ENCODE measurements at places on chromosomes 6 and 20.
A peak's percentile ranks its signal among the peaks of the same experiment; 100 is the strongest.

DNA sequence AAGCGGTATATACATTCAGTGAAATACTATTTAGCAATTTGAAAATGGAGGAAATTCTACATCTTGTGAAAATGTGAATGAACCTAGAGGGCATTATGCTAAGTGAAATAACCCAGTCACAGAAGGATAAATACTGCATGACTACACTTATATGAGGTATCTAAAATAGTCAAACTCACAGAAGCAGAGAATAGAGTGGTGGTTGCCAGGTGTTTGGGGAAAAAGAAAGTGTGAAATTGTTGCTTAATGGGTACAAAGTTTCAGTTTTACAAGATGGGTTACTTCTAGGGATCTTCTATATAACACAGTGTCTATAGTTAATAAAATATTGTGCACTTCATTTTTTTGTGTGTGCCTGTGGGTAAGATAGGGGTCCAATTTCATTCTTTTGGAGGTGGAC is 1152.0 kb downstream of the EPHA7 start:
- no peak for DNase-seq

DNA sequence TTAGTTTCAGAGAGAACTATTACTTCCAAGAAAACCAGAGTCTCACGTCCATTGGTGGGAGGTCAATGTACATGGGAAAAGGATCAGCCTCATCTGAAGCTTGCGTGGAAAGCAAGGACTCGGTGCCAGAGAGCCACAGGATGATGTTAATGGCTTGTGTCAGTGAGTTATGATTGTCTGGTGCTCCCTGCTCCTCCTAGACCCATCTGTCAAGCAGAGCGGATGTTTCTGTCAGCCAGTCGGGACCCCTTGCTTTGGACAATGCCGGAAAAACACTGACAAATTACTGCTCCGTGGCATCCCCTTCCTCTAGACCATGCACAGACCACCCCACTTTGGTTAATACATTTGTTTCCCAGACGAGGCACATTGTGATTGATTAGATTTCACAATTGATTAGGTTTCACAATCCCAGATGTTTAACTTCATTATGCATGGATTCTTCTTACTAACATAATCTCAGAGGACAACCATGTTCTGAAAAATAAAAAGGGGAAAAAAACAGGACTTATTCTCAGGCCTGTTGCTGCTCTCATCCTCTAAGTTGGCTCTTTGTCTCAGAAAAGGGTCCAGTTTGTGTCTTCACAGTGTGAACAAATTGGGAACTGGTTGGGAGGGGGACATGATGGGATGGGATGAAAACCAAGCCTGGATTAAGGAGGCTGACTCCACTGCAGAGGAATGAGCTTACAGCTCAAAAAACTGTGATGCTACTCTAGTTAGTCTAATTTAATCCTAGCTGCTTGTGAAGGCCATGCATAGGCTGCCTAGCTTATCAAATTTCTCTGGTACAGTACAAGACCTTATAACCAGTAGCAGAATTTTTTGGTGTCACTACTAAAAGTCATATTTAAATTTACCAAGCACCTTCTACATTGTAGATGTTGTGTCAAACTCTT is 51.9 kb downstream of the UNC5CL start:
- no peak for DNase-seq

DNA sequence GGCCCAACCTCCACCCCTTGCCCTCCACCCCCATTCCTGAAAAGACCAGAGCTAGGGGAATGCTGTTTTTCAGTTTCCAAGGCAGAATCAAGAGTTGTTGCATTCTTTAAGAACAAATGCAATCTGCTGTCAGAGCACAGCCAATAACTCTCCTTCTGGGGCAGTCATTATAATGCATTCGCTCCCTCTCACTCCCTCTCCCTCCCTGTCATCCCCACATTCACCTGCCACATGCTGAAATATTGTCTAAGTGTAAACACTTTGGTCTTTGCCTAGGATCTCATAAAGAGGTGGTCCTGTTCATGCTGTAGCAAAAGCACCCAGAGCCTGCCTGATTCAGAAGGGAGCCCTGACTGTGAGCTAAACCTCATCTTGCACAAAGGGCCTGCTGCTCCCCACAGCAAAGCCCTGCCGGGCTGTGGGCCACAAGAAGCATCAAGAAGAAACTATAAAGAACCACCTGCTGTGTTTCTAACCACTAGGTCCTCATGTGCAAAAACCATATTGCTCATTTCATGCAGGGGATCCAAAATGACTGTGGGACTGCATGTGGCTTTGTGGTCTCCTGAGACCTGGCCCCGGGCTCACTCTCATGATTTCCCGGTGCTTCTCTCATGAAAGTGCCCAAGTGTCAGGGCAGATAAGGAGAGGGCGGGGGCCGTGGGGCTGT is 85.6 kb downstream of the GPR6 start:
- no peak for DNase-seq

DNA sequence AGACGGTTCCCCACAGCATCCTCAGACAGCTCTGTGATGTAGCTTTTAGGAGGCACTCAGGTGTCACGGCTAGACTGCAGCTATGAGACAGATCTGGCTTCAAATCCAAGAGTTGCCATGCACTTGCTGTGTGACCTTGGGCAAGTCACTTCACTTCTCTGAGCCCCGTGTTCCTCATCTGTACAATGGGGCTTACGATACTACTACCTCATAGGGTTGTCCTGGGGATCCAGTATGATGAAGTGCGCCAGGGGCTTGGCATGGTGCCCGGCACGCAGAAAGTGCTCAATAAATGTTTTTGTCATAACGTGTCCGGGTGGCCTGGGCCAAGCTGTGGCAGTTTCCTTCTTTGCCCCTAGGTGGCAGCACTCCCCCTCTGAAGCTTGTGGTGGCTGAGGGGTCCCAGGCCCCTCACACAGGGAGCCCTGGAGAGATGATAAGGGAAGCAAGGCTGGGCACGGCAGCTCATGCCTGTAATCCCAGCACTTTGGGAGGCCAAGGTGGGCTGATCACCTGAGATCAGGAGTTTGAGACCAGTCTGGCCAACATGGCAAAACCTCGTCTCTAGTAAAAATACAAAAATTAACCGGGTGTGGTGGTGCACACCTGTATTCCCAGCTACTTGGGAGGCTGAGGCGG is 19.1 kb upstream of the CHMP4B start:
- DNase-seq = peak; percentile 53

GRCh38 chr6:150183105-150183504 is 40.3 kb downstream of the PPP1R14C start:
- no peak for DNase-seq

GRCh38 chr6:143328876-143329275 is 121.6 kb downstream of the ADAT2 start:
- DNase-seq = no peak

GRCh38 chr20:14717134-14717999 is 380.0 kb upstream of the FLRT3 start:
- DNase-seq = no peak

GRCh38 chr20:62334881-62335280 is 32.1 kb downstream of the ADRM1 start:
- DNase-seq = no peak

DNA sequence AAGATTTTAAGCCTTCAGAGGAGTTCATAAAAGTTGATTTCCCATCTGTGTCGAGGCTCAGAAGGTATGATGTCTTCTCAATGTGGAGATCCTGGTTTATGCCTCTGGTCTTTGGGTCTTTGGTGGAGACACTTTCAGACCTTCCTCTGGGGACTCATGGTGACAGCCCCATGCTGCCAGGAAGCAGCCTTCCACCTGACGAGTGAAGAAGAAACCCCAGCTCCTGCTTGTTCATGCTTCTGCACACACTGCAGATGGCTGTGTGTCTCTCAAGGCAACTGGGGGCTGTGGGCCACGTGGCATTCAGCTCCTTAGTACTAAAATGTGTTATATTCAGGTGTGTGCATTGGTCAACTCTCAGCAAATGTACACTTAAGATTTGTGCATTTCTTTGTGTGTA is 4.9 kb upstream of the SCP2D1 start:
- no peak for DNase-seq

- DNase-seq = no peak
These were observed 228.6 kb downstream of the KCNQ5 start for GRCh38 chr6:72850469-72850868.

GRCh38 chr6:109298605-109299264 is 83.5 kb downstream of the CD164 start:
- no peak for DNase-seq

DNA sequence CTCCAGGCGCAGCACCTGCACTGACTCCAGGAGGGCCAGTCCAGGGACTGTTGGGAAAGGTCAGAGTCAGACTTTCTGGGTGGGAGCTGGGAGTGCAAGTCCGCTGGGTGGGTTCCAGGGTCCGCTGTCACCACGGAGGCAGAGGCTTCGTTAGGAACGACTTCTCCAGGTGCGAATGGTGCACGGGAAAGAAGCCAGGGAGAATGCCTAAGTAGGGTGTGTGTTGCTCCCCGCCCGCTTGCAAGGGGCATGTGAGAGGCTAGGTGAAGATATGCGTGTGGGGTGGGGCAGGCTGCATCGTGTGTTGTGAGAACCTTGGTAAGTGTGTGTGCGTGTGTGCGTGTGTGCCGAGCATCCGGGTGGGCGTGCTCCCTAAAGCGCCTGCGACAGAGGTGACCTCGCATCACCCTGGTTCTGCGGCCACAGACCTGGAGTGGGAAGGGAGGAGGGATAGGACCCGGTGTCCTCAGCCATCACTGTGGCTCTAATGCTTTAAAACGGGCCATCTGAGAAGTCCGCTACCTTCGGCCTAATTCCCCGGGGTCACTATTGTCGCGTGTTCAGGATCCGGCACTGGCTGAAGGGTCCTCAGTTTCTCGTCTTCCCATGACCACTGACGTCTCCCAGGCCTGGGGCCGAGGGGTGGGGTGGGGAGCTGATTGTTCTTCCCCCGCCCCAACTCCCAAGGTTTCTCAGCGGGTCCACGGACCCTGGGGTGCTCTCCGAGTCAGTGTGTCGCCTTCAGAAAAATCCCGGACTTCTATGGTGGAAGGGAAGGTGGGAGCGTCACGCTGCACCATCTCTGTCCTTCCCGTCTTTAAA is 6.1 kb downstream of the SLC32A1 start:
- no peak for DNase-seq

GRCh38 chr6:87279196-87279595 is 43.2 kb upstream of the SMIM8 start:
- no peak for DNase-seq

DNA sequence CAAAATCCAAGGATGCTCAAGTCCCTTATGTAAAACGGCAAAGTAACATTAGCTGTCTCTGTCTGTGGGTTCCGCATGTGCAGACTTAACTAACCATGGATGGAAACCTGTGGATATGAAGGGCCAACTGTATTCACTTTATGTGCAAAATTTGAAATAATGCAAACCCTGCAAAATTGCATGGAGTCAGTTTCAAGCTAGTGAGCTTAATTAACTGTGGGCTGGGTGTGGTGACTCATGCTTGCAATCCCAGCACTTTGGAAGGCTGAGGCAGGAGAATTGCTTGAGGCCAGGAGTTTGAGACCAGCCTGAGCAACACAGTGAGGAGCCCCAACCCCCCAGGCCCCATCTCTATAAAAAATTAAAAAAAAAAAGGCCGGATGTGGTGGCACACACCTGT is 81.4 kb downstream of the ANKS1A start:
- peak; percentile 44 for DNase-seq

- no peak for DNase-seq
These were observed 4.2 kb upstream of the CALHM6 start for GRCh38 chr6:116456927-116457326.

GRCh38 chr20:19070681-19071445 is 141.6 kb upstream of the SLC24A3 start:
- no peak for DNase-seq

GRCh38 chr20:63552481-63553249 is 1.3 kb upstream of the FNDC11 start:
- no peak for DNase-seq

DNA sequence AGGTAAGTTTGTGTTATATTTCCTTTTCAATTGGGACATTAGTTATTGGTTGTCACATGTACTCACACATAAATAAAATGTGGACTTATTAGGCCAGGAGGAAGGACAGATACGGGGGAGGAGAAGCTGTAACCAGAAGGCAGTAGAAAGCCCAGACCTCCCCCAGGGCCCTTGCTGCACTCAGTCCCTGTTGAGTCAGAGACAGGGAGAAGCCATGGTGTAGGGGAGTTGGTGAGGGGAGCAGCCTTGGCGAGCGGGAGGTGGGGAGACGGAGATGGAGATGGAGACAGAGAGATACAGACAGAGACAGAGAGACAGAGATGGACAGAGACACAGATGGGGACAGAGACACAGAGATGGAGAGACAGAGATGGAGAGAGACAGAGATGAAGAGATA is 263.2 kb downstream of the DLL1 start:
- no peak for DNase-seq

GRCh38 chr6:121760745-121761144 is 325.3 kb downstream of the GJA1 start:
- DNase-seq = no peak

- DNase-seq = no peak
These were observed 40.8 kb downstream of the PACSIN1 start for GRCh38 chr6:34506718-34507117.

- no peak for DNase-seq
These were observed 133.2 kb downstream of the B3GAT2 start for GRCh38 chr6:70823651-70824050.

DNA sequence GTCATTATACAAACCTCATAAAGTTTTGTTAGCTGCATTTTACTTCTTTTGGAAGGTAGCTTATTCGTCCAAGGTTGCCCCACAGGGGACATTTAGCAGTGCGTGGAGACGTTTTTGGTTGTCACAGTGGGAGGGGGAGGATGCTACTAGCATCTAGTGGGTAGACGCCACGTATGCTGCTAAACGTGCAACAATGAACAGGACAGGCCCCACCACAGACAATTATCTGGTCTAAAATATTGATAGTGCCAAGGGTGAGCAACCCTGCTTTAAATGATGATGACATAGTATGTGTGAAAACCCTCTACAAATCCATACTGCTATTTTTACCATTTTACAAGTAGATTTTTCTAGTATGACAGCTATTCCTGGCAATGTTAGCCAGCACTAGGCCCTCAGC is 13.9 kb upstream of the GCNT2 start:
- no peak for DNase-seq

GRCh38 chr6:1770435-1770843 is 160.7 kb downstream of the FOXC1 start:
- no peak for DNase-seq

DNA sequence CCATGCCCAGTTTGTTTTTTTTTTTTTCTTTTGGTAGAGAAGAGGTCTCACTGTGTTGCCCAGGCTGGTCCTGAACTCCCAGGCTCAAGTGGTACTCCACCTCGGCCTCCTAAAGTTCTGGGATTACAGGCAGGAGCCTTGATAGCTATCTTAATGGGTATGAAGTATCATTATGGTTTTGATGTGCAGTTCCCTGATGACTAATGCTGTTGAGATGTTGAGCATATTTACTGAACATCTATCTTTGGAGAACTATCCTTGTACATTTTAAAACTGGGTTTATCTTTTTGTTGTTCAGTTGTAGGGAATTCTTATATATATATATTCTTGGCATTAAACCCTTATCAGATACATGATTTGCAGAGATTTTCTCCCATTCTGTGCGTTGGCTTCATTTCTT is 21.4 kb upstream of the MYL9 start:
- peak; percentile 18 for DNase-seq

GRCh38 chr6:169271158-169271876 is 17.7 kb upstream of the THBS2 start:
- DNase-seq = peak; percentile 53

DNA sequence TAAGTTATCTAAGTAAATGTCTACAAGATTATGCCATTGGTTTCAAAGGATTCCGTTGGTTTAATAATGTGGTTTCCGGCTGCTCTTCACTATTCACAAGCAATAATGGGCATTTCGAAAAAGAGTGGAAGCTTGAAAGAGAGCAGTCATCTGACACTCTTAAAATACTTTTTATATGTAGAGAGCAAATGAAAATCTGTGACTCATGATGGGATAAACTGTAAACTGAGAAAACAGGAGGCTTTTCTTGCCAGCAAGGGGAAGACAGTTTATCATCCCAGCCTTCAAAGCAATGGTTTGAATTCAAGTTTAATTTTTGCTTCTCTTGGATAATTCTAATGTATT is 145.7 kb downstream of the KHDC1L start:
- peak; percentile 64 for DNase-seq

All from adipocyte (in vitro differentiated cells).